ENCODE measurements at places on chromosomes 13 and 19.

DNA sequence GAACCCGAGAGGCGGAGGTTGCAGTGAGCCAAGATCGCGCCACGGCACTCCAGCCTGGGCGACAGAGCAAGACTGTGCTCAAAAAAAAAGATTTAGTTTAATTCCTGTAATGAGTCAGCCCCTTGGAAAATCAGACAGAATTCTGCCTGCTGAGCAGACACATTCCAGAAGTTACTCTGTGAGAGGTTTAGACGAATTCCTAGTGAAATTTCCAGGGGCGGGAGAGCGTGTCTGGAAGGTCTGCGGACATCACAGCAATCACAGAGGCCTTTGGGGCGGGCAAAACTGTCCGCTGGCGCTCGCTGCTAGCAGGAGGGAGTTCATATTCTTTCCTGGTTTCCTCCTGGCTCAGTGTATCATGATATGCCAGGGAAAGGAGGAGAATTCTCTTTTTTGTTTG lies 17.5 kb downstream of the MISP start:
- no peak for DNase-seq

DNA sequence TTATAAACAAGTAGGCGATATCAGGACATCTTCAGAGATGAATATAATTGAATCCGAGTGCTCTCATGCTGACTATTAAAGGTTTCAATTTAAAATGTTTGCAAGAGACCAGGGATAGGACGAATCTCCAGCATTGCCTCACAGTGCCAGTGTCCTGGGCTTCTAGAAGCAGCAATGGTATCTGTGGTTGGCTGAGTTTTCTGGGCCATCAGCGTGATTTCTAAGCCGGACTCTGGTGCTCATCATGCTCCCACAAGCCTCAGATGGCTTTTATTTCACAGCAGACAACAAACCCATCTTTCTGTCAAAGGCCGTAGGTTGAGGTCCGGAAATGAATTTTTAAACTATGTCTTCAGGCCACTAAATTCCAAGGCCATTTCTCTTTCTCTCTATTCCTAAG lies 187.7 kb downstream of the FOXO1 start:
- DNase-seq: no peak

DNA sequence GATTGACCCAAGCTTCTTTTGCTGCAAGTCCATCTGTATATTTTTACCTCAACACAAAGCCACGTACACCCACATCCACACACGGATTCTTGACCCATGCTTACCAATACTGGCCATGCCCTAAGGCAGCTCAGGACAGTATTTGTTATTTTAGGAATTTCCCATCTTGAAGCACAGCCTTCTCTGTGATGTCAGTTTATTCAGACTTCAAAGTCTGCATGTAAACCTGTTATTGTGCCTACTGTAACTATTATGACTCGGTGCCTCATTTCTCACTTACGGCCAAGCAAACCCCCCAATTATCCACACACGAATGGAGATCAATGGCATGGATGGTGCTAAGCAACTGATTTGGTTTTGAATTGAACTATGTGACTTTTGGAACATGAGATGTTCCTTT lies 17.5 kb downstream of the CLDN10 start:
- no peak for DNase-seq

GRCh38 chr19:56566904-56567273 lies 379 bp upstream of the ZNF470 start:
- no peak for DNase-seq

DNA sequence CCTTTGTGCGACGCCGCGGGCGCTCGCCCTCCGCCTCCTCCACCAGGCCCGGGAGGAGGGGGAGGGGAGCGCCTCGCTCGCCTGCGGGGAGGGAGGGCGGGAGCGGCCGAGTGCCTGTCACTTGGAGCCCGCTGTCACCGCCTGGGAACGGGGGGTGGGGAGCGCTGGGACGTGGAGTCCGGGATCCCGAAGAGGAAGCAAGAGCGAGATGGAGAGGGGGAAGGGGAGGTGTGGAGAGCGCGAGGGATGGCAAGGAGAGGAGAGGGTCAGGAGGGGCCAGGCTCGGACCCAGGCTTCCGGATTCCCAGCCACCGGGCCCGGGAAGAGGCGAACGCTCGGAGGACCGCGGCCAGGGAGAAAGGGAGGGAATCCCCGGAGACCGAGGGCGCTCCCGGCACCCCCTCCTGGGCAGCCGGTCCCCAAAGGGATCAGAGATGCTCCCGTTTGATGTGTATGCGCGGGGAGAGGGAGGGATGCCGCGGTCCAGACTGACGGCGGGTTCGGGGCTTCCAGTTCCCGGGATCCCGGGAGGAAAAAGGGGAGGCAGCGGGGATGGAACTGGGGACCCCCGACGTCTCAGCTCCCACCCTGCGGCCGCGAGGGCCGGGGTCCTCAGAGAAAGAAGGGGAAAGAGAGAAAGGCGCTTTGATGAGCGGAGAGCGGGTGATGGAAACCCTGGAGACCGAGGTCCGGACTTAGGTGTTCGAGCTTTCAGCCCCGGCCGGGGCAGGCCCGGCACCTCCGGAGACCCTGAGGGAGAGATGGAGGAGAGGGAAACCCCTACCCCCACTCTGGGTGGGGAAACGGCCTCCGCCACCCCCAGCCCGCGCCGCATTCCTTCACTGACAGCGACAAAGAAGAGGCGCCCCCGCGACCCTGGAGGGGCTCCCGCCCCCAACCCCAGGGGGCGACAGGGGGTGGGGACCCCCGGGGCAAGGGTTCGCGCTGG lies 4.7 kb upstream of the DPF1 start:
- DNase-seq: no peak

GRCh38 chr13:28685114-28685513 lies 26.2 kb downstream of the POMP start:
- DNase-seq: no peak

DNA sequence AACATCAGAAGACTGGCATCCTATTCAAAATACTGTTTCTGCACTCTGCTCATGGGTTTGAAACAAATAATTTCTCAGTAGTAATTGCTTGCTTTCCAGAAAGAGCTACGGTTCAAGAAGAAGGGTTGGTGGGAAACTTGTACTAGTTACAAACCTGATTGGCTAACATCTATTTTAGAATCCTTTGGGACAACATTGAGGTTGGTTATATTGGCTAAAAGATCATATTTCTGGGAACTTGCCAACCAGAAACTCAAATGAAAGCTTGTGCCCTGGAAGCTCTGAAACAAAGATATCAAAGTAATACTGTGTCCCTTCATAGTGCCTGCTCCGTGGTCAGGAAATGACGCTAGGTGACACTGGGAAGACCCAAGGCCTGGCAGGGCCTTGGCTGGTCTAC lies 141.7 kb downstream of the LACC1 start:
- DNase-seq: no peak

DNA sequence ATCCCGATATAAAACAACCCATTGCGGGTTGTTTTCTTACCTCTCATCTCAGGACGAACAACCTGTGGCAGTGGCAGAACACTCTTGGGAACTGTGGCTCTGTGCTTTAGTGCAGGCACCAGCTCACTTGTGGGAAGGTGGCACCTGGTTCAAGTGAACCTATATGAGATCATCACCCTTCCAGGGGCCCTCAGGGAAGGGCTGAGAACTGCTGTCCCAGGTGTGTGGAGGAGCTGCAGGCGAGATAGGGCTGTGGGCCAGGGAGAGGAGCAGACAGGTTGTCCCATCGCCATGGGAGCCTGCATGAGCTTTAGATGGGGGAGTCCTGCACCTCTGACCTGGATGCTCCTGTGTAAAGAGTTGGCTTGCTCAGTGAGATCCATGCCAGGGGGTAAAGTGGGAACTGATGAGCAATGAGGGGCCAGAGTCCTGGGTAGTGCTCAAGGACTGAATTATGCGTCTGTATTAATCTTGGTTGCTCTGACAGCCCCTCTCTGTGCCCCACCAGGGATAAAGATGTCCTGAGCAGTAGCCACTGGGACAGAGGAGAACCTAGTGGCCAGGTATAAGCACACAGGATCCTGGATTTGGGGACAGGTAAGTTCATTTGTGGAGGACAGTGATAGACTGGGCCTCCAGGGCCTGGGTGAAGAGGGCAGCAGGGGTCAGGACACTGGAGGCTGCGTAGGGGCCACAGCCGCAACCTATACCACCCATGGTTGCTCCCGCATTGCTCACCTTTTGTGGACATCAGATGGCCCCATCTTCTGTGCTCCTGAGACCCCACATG lies 8.7 kb downstream of the CEACAM4 start:
- no peak for DNase-seq

DNA sequence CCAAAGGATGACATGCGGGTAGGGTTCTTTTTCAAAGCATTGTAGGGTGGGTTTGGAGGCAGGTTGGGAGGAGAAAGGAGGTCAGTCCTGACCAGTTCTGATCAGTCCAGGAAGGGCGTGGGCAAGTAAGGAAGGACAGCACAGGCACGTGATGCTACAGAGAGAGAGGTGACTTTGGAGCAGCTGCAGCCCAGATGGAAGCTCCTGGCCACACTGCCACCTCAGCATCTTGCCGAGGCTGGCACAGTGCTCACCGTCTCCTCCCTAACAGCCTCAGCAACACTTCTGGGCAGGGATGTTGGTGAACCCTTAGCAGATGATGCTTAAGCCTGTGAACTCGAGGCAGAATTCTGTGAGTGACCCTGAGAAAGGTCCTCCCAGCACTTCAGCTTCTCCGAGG lies 155.1 kb downstream of the DCLK1 start:
- no peak for DNase-seq

DNA sequence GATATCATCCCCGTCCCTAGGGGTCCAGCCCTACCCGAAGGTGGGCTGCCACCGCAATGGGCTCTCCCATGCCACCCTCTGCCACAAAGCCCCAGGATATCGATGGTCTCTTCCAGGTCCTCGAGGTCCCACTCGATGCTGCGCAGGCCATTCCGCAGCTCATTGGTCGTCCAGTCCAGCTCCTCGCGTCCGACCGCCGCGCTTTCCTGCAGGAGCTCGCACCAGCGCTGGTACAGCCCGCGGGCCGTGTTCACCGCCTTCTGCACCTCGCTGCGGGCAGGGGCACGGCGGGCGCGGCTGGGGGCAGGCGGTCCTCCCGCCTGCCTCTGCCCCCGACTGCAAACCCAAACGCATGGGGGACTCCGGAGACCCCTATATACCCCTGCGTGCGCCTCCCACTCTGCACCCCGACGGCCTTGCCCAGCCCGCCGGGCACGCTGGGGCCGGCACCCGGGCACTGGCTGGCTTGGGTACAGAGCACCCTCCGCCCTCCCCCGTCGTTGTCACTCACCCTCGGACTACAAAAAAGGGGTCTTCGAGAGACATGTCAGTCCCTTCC lies 468 bp downstream of the STX10 start:
- DNase-seq: no peak

DNA sequence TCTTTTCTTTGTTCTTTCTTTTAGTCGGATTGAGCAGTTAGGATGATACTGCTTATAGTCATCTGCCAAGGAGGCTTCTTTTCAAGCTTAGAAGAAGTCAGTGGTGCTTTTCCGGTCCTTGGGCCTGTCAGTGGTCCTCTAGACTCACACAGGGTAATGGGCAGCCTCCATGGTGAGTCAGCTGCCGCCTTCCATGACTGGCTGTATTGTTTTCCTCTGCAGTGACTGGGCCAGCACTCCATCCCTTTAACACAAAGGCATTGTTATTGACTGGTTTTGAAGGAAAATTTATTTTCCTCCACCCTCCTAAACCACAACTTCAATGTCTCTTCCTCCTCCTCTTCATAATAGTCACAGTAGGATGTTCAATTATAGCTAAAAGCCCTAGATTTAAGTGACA lies 47.1 kb upstream of the CNMD start:
- no peak for DNase-seq

DNA sequence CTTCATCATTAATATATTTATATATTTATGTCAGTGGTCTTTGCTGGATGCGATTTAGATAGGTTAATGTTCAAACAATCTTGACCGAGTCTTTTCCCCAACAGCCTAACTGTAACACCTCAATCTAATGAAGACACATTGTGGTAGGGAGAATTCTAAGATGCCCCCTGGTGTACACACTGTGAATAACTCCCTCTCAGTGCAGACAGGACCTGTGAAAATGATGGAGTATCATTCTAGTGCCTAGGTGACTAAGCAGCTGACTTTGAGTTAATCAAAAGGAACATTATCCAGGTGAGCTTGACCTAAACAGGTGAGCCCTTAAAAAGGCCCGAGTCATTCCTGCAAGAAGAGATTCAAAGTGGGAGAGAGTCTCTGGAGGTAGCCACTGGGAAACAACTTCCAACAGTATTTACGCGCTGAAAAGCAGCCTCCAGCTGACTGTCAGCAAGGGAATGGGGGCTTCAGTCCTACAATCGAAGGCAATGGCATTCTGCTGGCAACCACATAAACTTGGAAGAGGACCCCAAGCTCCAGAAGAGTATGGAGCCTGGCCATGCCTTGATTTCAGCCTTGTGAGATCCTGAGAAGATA lies 28.0 kb upstream of the KBTBD7 start:
- DNase-seq: peak; percentile 10

DNA sequence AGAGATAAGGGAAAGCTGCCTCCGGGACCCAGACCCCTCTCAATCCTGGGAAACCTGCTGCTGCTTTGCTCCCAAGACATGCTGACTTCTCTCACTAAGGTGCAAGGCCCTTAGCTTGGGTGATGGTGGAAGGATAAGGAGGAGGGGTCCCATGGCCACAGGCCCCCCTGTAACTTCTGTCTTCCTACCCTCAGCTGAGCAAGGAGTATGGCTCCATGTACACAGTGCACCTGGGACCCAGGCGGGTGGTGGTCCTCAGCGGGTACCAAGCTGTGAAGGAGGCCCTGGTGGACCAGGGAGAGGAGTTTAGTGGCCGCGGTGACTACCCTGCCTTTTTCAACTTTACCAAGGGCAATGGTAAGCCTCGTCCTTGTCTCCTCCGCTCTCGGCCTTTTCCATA lies 2.0 kb downstream of the CYP2F1 start:
- DNase-seq: no peak

DNA sequence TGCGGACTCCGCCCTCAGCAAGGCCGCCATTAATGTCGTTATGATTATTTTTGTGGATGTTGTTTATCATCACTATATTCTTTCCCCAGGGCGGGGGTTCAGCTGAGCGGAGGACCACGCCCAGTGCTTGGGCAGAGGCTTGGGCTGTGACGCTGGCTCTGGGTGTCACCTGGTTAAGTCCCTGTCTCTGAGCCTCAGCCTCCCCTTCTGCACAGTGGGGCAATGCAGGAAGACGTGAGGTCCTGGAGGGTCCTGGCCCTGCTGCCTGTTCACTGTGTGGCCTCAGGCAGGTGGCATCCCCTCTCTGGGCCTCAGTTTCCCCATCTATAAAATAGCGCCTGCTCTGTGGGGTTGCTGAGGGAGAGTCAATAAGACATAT lies 32.5 kb downstream of the NFIC start:
- DNase-seq: no peak

GRCh38 chr13:78609464-78610205 lies 6.3 kb upstream of the POU4F1 start:
- no peak for DNase-seq

DNA sequence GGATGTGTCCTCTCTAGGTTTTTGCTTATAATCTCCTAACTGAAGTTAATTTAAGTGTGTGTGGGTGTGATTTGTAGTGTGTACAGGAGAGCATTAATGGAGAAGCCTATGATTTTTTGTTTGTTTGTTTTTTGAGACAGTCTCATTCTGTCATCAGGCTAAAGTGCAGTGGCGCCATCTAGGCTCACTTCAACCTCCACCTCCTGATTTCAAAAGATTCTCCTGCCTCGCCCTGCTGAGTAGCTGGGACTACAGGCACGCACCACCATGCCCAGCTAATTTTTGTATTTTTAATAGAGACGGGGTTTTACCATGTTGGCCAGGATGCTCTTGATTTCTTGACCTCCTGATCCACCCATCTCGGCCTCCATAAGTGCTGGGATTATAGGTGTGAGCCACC lies 20.6 kb downstream of the ZNF701 start:
- DNase-seq: no peak

- DNase-seq: no peak
Observed at GRCh38 chr13:71803066-71803465, 63.9 kb downstream of the DACH1 start.
